Vagina (tissue), 2 donors: ENCODE measurements at places on chromosomes 16 and 17.

DNA sequence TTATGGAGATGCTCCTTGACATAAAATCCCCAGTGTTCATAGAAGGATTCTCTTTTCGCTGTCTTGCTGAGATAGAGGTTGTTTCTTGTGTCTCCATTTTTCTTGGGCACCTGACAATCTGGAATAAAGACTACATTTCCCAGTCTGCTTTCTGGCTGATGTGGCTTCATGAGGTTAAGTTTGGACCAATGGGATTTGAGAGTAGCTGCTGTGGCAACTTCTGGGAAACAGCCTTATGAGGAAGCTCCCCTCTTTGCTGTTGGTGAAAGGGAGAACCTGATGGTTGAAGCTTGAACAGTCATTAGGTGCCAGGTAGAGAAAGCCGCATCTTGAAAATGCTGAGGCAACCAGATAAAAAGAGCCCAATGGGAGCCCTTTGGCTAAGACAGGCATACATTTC, 24.4 kb downstream of the HS3ST4 start:
- DNase-seq = no peak

DNA sequence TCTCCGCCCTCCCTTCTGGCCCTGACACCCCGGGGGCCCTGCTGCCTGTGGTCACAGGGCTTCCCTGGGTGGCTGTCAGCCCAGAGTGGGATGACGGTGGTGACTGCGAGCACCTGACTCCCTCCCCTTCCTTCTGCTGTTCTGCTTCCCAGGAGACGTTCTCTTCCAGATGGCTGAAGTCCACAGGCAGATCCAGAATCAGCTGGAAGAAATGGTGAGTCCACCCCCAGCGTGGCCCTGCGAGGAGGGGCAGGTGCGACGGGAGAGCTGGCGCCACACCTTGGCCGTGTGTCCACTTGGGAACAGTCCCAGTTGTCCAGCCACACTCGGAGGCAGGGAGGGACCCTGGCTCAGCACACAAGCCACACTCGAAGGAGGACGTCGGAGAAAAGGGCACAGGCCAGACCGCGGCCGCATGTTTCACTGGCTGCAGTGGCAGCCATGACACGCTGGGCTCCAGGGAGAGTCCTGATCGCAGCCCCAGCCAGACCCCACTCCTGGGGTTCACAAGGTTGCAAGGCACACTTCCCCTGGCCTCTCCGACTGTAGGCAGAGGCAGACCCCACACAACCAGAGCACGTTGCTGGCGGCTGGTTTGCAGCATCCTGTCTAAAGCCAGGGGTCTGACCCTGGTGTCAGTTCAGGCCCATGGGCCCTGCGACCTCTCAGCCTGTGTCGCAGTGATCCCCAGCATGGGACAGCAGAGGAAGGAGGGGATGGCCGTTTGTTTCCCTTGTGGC, 49.9 kb downstream of the BAIAP2 start:
- no peak for DNase-seq

GRCh38 chr17:77420804-77421629, 280.2 kb downstream of the SEC14L1 start:
- DNase-seq = no peak

DNA sequence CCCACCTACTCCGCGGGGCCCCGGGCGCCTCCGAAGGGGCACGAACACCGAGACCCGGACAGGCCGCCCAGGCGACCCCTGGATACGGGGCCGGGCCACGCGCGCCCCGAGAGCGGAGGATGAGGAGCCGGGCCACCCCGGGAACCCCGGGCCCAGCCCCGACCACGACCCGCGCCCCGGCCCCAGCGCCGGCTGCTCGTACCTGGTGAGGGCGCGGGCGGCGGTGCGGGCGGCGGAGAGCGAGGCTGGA, 192 bp downstream of the FASN start:
- no peak for DNase-seq

- no peak for DNase-seq
These were observed 18.8 kb downstream of the CDK5RAP3 start for GRCh38 chr17:47989700-47990099.

GRCh38 chr17:3544365-3544764, 13.2 kb downstream of the TRPV3 start:
- DNase-seq = no peak

DNA sequence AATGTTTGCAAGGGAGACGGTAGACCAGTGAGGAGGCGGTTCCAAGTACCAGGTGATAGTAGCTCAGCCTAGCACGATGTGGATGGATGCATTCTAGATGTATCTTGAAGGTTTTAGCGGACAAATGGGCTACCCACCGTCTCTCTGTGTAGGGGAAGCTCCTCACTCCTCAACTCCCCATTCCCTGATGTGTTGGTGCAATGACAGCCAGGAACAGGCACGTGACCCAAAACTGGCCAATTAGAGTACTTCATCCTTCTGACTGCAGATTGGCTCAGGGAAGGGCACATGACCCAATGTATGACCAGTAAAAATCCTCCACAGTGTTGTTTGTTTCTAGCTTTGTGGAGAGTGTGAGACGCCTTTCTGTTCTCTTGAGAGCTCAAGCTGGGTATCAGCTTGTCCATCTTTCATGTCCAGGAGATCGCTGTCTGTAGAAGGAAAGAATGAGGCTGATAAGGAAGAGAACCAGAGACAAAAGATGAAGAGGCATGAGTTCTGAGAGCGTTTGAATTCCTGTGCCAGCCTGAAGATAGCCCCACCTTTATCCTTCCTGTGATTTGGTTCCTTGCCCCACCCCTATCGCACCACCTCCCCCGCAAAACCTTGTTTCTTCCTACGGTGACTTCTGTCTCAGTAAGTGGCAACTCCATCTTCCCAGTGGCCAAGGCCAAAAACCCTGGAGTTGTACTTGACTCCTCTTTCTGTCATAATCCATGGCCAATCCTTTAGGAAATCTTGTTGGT, 2.3 kb upstream of the BORCS6 start:
- peak; percentile 96 for DNase-seq

DNA sequence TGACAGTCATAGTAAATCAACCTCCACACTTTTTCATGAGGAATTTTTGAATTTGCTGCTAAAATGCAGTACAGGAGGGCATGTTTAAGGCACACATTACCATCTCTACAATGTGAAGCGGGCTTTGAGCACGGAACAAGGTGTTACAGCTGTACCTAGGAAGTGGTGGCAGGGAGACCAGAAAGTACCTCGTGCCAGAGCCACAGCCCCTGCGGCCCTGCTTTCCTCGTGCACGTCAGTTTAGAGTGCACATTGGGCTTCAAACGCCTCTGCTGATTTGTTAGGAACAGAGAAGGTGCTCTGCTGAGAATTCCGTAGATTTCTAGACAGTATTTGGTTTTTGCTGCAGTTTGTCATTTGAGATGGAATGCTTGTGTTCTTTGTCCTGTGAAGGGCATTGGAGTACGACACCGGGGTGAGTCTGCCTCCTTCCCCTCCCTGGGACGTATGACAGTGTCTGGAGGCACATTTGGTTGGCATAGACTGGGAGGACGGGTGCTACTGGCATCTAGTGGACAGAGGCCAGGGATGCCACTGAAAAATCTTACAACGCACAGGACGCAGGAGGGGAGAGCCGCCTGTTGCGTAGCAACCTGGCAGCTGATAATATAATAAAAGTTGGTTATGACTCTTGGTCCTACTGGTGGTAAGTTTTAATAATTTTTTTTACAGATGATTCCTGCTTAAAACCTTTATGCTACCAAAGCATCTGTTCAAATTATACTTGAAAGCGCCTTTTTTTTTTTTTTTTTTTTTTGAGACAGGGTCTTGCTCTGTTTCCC, 9.1 kb downstream of the FOXK2 start:
- DNase-seq = no peak

- no peak for DNase-seq
These were observed 222.7 kb downstream of the LGALS9B start for GRCh38 chr17:20244671-20245070.

- no peak for DNase-seq
These were observed 242.9 kb downstream of the FTO start for GRCh38 chr16:53946746-53947386.

DNA sequence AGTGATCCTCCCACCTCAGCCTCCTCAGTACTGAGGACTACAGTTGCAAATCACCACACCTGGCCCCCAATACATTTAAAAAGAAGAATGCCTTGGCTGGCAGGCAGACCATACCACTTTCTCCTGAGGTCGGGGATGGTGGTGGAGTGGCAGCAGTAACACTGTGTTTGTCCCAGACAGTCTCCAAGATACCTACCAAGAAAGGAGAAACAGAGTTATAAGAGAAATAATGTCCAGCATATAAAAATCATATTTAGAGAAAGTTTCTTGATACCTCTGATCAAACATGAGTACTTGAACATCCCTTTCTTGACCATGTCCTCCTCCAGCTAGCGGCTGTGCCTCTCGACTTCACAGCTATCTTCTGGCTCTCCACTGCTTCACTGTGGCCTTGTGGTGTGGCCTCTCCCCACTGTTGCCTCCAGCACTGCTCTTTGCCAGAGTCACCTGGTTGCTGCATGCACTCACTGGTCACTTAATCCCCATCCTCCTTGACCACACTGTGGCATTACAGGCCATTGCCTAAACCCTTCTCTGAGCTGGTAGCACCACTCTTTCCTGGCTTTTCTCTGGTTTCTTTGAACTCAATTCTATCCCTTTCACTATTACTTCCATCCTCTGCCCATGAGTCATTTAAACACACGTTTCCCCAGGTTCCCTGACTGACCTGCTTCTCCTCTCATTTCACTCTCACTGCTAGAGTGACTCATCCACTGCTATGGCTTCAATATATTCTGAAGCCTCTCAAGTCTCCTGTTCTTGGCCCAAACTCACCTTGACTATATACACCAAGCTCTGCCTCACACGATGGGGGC, 45.2 kb downstream of the XPO6 start:
- no peak for DNase-seq

- no peak for DNase-seq
These were observed 35.4 kb downstream of the TBCD start for GRCh38 chr17:82787081-82787848.

DNA sequence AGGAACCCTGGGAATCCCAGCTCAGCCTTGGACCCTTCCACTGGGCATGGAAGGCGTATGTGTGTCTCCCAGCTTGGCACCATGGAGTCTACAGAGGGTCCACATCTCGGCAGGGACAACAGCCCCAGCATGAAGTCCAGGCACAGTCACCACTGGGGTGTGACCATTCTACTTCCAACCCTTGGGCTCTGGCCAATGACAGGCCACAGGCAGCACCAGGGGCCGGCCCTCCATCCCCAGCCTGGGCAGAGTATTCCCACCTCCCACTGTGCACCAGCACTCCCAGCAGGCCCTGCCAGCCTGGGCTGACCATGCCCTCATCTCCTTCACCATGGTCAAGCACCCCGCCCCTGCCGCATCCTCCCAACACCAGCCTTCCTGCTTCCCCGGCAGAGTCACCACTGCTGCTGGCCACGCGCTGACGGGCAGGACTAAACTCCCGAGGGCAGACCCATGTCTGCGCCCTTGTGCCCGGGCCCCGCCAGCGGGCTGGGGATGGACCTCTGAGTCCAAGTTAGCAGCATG, 9.5 kb upstream of the PPP1R27 start:
- no peak for DNase-seq
